ENCODE measurements at places on chromosomes 16 and 17. TPM values are rescaled to one million over a fixed set of nuclear protein-coding genes. Genes with fewer than 3 reads are reported as not detected.

Gene CIITA
- total RNA-seq: 11.9 TPM

Gene WDR90
- total RNA-seq: 69.6 TPM

Gene RDM1
- total RNA-seq: 2.5 TPM

DNA sequence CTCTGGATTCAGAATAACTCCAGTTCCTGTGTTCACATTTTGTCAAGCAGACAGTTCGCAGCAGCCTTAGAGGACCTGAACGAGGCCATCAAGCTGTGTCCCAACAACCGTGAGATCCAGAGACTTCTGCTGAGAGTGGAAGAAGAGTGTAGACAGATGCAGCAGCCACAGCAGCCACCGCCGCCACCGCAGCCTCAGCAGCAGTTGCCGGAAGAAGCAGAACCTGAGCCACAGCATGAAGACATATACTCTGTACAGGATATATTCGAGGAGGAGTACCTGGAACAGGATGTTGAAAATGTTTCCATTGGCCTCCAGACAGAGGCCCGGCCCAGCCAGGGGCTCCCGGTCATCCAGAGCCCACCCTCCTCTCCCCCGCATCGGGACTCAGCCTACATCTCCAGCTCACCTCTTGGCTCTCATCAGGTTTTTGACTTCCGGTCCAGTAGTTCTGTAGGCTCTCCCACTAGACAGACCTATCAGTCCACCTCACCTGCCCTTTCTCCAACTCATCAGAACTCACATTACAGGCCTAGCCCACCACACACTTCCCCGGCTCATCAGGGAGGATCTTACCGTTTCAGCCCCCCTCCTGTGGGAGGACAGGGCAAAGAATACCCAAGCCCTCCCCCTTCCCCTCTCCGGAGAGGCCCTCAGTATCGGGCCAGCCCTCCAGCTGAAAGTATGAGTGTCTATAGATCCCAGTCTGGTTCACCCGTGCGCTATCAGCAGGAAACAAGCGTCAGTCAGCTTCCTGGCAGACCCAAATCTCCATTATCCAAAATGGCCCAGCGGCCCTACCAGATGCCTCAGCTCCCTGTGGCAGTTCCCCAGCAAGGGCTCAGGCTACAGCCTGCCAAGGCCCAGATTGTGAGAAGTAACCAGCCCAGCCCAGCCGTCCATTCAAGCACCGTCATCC is 25.9 kb downstream of the CYB561 start:
- DNase-seq: peak; percentile 38

GRCh38 chr17:79546386-79546785 is 64.5 kb downstream of the RBFOX3 start:
- no peak for DNase-seq

Gene MCRIP1
- total RNA-seq: 57.0 TPM

DNA sequence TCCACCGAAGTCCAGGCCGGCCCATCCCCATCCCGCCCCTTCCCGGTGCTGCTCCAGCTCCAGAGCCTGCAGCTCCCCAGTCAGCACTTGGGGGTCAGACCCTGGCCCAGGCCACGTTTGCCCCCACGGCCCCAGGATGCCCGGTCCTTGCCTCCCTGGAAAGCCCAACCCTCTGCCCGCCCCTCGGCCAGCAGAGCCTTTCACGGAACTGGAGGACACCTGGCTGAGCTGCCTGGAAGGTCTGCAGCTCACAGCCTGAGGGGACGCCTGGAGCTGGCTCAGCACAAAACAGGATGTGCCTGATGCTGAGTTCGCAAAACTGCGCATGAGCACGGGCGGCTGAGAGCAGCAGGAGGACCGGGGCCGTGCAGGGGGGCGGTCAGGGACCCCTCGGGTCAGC is 29.7 kb upstream of the SSTR5 start:
- DNase-seq: no peak

Gene RAB40C
- total RNA-seq: 12.3 TPM

DNA sequence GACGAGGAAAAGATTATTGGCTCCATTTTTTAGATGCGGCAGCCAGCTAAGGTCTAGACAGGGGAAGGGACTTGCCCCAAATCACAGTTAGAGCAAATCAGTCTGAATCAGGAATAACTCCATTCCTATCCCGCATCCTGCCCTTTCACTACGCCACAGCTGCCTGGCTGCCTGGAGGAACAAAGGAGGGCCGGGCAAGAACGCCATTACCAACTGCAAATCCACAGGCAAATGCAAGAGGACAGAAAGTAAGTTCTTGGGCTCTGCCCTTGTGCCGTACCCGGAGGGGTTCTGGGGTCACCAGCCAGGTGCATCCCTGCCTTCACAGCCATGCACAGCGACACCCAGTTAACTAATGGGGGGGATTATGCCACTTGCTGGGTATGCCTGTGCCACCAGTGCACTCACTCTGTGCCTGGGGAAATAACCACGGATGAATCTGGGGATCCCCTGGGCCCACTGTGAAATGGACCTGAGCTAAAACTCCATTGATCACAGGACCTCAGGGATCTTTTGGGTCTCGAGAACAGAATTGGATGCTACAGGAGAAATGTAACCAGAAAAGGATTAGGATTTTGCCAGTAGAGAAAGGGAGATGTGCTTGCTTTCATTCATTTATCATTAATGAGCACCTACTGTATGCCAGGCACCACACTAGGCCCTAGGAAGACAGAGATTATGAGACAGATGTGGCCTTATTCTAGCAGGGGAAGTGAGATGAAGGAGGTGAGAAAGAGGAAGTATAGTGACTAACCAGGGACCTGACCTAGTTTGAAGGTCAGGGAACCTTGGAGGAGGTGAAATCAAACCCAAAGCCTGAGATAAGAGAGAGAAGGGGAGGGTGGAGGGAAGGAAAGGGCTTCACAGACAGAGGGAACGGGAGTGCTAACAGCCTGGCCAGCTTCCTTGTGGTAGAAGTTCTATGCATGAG is 17.7 kb downstream of the BCL7C start:
- no peak for DNase-seq

Gene GRAPL
- 3.7 TPM for total RNA-seq

- no peak for DNase-seq
These were observed 26.0 kb upstream of the ERN1 start for GRCh38 chr17:64155751-64156544.

DNA sequence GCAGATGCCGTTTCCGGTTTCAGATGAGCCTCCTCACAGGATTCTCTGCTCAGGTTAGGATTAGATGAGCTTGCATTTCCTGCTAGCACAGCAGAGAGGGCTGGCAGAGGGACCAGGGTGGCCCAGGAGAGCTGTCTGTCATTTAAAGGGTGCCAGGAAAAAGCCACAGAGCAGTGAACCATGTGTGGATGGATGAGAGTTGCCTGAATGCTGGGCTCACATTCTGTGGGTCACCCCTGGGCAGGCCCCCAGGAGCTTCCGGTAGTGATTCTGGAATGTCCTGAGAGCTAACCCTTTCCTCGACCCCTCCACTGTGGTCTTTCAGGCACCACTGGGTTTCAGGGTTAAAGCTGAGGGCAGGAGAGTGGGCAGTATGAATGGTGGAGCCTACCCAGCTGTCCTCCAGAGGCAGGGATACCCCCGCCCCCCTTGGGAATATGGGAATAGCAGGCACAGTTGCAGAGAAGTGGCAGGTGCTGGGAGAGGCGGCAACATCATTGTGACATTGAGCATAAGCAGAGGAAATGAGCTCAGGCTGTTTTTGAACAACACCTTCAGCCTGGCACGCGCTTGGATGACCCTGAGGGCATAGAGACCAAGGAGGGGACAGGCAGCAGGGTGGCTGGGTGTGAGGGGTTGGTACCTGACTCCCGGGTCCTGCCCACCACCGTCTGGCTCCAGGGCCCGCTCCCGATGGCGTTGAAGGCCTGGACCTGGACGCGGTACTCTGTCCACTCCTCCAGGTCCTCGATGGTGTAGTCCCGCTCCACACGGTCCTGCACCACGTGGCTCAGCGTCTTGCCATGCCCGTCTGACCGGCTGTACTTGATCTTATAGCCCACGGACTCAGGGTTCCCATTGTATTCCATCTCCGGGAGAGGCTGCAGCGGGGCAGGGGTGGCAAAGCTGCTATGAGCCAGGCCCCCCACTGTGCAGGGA is 83.0 kb upstream of the CDC42EP4 start:
- no peak for DNase-seq

Gene CDH13
- not detected for total RNA-seq

GRCh38 chr16:57591086-57591869 is 37.2 kb upstream of the ADGRG1 start:
- peak; percentile 54 for DNase-seq

Gene TAOK1
- 42.1 TPM for total RNA-seq

DNA sequence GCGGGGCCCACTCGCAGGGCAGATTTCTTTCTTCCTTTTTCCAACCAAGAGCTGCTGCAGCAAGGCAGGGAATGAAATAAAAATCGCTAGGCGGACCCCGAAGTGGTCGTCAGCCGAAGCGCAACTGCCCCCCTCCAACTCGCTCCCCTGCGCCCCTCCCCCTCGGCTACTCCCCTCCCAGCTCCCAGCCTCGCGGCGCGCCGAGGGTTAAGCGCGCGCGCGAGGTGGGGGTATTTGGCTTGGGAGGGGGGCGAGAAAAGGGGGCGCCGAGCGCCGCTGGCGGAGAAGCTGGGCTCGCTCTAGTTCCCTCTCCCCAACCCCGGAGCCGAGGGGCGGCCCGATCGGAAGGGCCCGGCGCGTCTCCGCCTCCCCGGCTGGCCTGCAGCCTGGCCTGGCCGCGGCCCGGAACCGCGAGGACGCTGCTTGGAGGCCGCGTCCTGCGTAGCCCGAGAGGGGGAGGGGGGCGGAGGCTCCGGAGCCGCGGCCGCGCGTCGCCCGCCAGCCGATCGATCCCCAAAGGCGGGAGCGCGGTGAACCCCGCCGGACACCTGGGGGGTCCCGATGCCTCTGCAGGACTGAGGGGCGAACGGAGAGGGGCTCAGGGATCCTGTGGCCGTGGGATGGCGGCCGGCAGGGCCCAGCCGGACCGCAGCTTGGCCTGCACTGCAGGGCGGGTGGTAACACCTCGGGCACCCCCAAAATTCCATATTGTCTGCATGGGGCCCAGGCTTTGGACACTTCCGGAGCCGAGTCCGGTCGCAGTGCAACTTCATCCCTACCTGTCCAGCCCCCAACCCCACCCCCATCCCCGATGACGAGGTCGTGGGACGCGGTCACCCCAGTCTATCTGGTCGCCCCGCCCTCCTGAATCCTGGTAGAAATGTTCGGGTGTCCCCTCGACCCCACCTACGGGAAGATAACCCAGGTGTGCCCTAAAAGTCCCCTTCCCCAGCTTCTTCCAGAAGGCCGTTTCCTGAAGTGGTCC is 4.9 kb upstream of the CBX4 start:
- no peak for DNase-seq

DNA sequence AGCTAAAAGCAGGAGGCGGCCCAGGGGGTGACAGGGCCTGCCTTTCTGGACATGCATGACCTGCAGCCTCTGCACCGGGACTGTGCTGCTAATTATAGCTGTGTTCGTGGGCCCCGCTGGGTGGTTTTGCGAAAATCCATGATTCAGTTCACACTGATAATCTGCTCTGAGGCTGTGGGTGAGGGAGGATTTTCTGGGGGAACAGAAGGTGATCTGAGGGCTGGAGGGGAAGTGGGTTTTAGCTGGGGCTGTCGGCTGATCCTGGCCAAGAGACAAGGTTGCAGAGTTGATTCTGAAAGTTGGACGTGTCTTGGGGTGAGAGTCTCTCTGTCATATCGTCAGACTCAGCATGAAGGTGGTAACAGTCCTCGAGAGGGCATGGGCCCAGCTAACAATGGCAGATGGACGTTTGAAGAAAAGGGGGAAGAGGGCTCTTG is 187.5 kb upstream of the ZNF469 start:
- no peak for DNase-seq

Gene TMC7
- total RNA-seq: not detected

Gene TPSAB1
- not detected for total RNA-seq

Gene EIF4A3
- 181 TPM for total RNA-seq

Measured in CD8-positive, alpha-beta memory T cell (primary cell).